ENCODE measurements at places on chromosomes 7 and 10. TPM values are rescaled to one million over a fixed set of nuclear protein-coding genes. Genes with fewer than 3 reads are reported as not detected.

FGL2 gene
- 1.4 TPM for total RNA-seq

SEPTIN7 gene
- total RNA-seq: 222 TPM

CCDC3 gene
- 2.4 TPM for total RNA-seq

HABP2 gene
- not detected for total RNA-seq

PNLIPRP3 gene
- total RNA-seq: not detected

CRPPA gene
- total RNA-seq: 0.94 TPM

IL6 gene
- 3.0 TPM for total RNA-seq

NPFFR1 gene
- not detected for total RNA-seq

SDK1 gene
- total RNA-seq: 2.4 TPM

PLEKHS1 gene
- not detected for total RNA-seq

WNT16 gene
- not detected for total RNA-seq

PAX2 gene
- not detected for total RNA-seq

MNX1 gene
- total RNA-seq: not detected

NACAD gene
- total RNA-seq: 1.6 TPM

HOXA11 gene
- 4.0 TPM for total RNA-seq

GPR26 gene
- not detected for total RNA-seq

C10orf53 gene
- not detected for total RNA-seq

ZNF239 gene
- total RNA-seq: 1.2 TPM

FAM237B gene
- not detected for total RNA-seq

PLXNA4 gene
- 20.1 TPM for total RNA-seq

HOXA3 gene
- total RNA-seq: 8.3 TPM

TMEM213 gene
- total RNA-seq: not detected

SP8 gene
- total RNA-seq: not detected

C10orf88 gene
- 3.7 TPM for total RNA-seq

CAV1 gene
- total RNA-seq: 306 TPM

NKX1-2 gene
- not detected for total RNA-seq

PTPRN2 gene
- 3.5 TPM for total RNA-seq

NAT16 gene
- total RNA-seq: not detected

EZH2 gene
- total RNA-seq: 3.8 TPM

PON1 gene
- total RNA-seq: not detected

SCIN gene
- total RNA-seq: not detected

SORCS3 gene
- not detected for total RNA-seq

TCERG1L gene
- not detected for total RNA-seq

TAS2R41 gene
- not detected for total RNA-seq

Measured in pericardium fibroblast (primary cell).